ENCODE measurements at places on chromosomes 1 and 21.

- DNase-seq = peak; percentile 63
These were observed 131.2 kb downstream of the PIK3R3 start for GRCh38 chr1:46001081-46001785.

GRCh38 chr1:2240270-2241156 is 12.4 kb downstream of the SKI start:
- DNase-seq = peak; percentile 59

GRCh38 chr1:205420938-205421337 is 918 bp downstream of the LEMD1 start:
- DNase-seq = no peak

DNA sequence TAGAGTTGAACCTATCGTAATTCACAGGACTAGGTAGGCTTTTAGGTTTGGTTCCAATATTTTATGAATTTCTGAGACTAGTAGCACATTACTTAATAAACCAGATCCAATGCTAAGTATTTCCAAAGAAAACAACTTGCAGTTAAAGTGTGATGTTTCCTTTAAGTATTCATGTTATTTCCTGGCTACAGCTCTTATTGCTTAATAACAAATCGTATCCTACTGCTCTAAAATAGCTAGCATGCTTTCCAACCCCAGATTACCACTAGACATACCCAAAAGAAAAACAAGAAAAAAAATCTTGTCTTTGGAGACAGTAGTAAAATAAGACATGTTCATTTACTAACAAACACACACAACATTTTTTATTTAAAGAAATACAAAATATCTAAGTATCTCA is 898 bp downstream of the KRTAP27-1 start:
- DNase-seq = no peak

DNA sequence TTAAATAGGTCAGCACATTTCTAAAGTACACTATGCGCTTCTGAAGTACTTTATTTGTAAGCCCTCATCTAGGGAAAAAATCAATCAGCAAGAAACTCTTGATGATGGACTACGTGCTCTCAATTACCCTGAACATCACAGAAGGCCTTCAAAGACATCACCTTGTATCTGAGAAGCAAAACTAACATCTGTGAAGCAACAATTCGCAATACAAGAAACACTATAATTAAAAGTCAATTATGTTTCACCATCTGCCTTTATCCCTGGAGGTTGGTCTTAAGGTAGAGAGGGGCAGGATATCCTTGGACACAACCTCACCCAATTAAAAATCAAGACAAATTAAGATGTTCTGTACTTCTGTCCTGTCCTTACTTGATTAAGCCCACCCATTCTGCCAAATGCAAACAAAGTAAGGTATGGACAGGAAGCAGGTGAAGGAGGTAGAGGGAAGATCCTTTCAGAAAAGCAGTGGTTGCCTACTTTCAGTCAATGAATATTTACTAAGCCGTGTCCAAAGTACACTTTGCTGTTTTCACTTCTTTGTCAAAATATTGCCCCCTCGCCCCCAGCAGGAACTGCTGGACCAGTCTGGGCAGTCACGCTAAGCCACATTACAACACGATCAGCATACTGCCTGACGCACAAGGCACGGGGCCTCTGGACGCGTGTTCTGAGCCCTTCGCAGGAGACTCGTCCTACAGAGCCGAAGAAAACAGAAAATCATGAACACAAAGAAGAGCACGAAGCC is 887 bp downstream of the SLC19A2 start:
- peak; percentile 73 for DNase-seq

GRCh38 chr1:117682372-117682771 is 76.5 kb downstream of the TENT5C start:
- DNase-seq = no peak

DNA sequence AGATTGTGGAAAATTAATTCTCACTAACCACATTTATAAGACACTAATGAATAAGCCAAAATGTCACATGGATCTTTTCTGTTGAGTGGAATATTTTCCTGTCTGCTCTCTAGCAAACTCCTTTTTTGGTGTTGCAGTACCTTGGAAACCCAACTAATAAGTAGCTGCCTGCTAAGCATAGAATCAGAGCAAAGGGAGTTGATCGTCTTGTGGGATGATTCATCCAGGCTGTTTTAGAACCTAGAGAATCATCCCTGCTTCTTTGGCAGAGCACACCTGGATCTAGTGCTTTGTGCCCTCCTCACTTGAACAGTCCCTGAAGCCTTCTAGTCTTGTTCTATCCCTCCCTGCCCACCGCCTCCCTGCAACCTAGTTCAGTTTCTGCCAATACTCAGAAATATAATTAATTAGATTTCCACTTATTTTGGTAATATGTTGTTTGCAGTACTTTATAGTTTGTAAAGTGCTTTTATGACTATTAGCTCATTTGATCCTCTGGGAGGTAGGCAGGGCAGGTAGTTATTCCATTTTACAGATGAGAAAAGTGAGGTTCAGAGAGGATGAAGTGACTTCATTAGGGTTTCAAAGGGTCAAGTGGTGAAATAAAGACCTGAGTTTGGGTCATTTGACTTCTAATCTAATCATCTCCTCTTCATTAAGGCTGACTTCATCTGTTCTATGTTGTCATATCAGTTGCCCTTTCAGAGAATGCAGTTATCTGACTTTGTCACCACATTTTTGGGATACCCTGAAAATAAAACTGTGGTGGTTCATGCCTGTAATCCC is 2.5 kb downstream of the AGO4 start:
- DNase-seq = peak; percentile 48

DNA sequence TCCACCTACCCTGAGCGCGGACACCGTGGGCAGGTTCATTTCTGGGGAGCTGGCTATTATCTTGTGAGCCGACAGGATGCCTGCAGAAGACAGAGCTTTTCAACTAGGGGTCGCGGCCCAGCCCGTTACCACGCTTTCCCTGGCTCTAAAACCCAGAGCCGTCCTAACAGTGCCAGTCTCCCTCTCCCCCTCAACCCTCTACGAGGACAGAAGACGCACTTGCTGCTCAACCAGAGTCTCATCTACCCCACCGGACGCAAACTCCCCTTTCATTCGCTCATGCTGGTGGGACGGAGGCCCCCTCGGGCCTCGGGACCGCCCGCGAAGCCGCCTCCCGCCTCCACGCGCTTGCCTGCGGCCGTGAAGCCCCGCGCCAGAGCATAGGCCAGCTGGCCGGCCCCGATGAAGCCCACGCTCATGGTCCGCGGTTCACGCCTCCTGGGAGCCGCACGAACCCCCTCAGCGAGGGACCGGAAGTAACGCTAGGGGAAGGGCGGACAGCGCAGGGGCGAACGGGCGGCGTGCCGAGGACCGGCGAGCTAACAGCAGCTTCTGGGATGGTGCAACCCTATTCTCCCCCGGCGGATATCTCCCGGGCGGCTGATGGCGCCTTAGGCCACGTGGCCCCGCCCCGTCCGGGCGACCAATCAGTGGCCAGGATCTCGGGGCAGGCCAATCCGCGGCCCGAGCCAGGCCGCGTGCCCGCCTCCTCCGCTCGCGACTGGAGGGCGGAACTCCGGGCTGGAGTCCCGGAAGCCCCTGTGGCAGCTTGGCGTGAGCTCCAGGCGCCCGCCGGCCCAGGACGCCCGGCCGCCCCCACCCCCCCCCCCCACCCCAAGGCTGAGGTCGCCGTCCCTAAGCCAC is at the start of gene PYCR2:
PYCR2 (minus strand) TSS at position 559 of the 864 bp plus-strand sequence; CDS start at position 419, 140 bp downstream.
- peak; percentile 98 for DNase-seq

GRCh38 chr21:28142697-28143096 is 850.0 kb downstream of the LTN1 start:
- peak; percentile 84 for DNase-seq

- no peak for DNase-seq
These were observed 1637.8 kb downstream of the PLA2G4A start for GRCh38 chr1:188466539-188466938.

DNA sequence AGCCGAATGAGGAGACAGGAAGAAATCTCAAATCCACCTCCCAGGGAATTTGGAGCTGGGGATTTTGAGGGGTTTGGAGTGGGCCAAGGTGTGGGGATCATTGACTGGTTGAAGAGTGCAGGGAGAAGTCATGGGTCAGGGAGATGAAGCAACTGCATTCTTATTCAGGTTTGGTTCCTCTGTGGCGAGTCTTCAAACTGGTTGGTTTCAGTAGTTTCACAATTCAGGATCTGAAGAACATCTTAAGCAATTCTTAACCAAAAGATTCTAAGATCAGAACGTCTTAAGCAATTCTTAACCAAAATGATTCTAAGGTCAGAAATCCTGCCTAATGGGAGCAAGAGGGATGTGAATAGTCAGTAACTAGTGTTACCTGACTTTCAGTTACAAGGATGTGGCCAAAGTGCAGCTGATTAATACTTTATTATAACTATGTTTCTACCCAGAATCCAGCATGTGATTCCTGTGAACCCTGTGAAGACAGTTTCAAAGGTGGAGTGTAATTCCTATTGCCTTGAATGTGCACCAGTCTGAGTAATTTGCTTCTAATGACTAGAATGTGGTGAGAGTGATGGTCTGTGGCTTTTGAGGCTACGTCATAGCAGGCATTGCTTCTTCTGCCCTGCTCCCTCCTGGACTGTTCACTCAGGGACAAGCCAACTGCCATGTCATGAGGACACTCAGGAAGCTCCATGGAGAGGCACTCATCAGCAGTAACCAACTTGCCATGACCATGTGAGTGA is 61.2 kb downstream of the OLFML3 start:
- DNase-seq = peak; percentile 90

- DNase-seq = no peak
These were observed 3902.9 kb downstream of the SRGAP2C start for GRCh38 chr1:125087691-125088090.

- DNase-seq = no peak
These were observed 5.2 kb upstream of the LRRC53 start for GRCh38 chr1:74517599-74518051.

GRCh38 chr1:178335426-178335825 is 161.3 kb downstream of the CLEC20A start:
- no peak for DNase-seq

DNA sequence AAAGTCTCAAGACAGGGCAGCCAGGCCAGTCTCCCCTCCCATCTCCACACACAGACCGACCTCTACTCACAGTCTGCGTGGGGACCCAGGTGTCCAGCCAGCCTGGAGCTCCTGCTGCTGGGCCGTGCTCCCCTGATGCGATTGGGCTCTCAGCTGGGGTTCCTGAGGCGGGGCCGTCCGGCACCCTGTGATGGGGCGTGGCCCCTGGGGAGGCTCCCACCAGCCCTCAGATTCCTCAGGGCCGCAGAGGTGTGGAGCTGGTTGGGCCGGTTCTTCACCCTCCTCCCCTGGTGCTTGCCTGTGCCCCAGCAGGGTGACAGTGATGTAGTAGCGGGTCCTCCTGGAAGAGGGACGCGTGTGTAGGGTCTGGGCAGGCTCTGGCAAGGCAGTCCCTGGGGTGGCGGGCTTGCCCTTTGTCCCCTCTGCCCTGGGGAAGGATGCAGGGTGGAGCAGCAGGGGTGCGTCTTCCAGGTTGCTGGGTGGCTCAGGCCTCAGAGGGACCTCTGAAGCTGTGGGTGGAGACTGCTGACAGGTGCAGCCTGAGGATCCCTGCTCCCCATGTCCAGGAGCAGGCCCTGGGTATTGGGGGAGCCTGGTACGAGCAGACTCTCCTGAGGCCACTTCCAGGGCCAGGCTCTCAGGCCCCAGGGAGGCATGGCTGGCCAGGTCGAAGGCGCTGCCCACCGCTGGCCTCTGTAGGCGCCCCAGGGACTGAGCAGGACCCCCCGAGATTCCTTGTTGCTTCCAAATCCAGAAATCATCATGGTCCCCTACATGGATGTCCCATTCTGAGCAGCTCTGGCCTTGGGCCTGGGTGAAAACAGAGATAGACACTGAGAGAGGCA is at the start of gene CRYBG2:
CRYBG2 (minus strand) TSS at position 155 of the 845 bp plus-strand sequence. CDS start 7,473 bp downstream, outside the sequence.
- no peak for DNase-seq

GRCh38 chr1:21668232-21668950 is 766 bp downstream of the RAP1GAP start:
- no peak for DNase-seq

DNA sequence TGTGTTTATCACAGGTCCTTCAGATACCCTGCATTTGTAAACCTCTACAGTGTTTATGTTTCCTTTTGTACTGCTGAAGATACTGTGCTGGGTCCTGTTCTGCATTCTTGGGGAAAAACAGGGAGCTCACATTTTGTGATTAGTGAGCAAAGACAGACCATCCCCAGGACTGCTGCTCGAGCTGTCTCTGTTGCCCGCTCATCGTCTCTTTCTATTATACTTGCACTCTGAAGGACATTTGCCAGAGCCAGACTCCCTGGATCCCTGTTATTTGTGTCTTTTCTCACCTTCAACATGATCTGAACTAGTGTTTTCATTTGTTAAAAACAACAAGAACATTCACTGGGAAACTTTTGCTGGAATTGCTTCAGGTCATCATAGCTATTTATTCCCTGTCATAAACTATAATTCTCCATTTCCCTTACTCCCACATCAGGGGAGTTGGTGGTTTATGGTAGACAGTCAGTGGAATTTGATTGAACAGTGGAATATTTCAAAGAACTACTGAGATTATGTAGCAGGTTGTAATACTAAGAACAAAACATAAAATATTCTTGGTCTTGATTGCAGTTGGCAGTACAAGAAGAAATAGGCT is 53.0 kb downstream of the PRRX1 start:
- no peak for DNase-seq

DNA sequence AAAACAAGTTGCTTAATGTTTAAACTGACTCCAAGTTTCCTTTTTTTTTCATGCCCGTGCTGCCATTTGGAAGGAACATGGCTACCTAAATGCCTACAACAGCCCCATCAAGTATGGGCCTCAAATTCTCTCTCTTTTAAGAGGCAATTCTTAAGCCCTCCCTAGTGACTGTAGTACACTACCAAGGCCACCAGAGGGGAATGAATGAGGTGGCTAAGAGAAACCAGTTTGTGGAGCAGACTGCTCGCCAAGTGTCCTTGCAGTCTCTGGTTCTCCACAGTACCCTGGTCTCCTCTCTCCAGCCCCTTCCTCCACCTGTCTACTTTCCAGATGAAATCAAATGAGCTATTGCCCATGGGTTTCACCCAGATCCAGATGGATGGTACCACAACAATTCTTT is 1809.6 kb downstream of the BRINP3 start:
- DNase-seq = no peak

- no peak for DNase-seq
These were observed 37.3 kb downstream of the F13B start for GRCh38 chr1:197029749-197030148.

GRCh38 chr1:53909946-53910345 is 16.0 kb downstream of the DIO1 start:
- no peak for DNase-seq

DNA sequence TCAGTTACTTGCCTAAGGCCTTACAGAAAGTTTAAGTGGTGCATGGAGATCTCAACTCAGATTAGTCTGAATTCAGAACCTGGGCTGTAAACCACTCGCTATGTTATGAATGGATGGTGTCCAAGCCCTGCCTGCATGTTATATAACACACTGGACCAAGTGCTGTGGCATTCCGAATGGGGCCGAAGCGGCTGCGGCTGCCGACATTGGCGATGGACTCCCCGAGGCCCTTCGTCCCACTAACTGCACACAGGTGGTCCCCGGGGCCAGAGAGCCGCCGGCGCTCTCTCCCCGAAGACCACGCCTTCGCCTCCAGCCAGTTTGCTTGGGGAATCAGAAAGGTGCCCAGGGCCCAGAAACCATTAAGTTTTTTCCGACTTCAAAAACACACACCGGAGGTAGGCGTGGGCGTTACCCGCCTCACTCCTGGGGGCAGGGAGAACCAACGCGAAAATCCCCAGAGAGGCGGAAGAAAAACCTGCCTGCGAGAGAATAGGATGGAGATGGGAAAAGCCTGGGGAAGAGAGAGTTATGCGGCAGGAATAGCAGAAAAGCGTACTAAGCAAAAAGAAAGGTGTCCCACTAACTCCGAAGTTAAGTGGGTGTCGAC is 579 bp upstream of the TENT5C start:
- DNase-seq = no peak
